ENCODE measurements at places on chromosomes 2 and 18.

DNA sequence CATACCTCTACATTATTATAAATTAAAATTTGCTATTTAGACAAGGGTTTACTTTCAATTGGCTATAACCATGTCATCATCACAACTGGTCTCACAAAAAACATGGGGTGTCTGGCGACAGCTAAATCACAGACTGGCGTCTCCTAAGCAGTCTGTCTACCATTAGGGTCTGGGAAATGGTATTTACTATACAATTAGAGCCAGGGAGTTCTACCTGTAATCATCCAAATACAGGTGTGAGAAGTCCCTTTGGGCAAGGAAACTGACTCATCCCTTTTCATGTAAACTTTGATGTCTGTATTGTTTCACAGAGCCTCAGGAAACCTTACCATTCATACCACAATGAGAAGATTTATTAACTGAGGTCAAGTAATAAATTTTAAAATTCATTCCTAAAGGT is 126.7 kb downstream of the OLA1 start:
- DNase-seq: no peak

GRCh38 chr2:64637931-64638330 is 15.8 kb downstream of the SERTAD2 start:
- DNase-seq: no peak

- DNase-seq: no peak
Observed at GRCh38 chr18:77123320-77124231, 9.0 kb downstream of the MBP start.

GRCh38 chr2:3099145-3099859 is 278.3 kb downstream of the EIPR1 start:
- no peak for DNase-seq

GRCh38 chr2:195031411-195031810 is 625.6 kb upstream of the SLC39A10 start:
- no peak for DNase-seq

- DNase-seq: no peak
Observed at GRCh38 chr2:39266139-39266805, 22.5 kb upstream of the CDKL4 start.

DNA sequence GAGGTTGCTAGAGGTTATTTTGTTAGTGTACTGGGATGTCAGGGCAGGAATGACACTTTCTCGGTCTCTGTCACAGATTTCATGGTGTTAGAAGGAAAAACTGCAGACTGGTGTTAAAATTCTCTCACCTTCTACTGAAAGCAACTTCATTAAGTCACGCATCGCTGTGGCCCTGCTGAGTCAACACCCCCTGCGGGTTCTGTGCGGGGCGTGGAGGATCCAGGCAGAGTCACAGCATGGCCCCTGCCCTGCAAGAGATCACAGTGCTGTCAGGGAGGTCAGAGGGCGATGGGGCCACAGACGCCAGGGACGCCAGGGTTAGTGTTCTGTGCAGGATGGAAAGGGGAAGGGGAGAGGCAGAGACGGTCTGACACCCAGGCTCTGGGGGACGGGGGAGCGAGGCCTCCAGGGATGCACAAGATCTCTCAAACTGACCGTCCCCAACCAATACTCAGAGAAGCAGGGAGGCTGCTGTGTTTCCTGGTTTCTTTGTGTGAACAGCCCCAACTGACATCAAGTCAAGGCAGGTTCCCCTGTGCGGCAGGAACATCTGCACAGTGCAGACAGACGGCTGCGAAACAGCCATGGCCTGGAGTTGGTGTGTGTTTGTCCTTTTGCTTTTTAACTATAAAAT is 354.9 kb upstream of the SALL3 start:
- no peak for DNase-seq

DNA sequence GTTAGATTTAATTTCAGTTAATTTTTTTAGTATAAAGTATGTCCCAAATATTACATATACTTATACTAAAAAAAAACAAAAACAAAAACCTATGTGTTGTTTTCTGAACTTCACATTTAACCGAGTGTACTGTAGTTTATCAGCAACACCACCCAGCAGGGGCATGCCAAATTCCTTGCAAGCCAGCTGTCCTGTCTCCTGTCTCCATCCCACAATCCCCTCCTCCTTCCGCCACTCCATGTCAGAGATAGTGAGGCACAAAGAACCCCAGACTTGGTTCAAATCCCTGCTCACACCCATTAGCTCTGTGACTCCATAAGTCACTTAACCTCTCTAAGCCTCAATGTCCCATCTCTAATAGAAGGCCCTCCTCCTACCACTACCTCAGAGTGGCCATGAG is 9.4 kb downstream of the CHST10 start:
- DNase-seq: no peak

GRCh38 chr18:13225261-13225660 is 6.7 kb downstream of the LDLRAD4 start:
- DNase-seq: no peak

DNA sequence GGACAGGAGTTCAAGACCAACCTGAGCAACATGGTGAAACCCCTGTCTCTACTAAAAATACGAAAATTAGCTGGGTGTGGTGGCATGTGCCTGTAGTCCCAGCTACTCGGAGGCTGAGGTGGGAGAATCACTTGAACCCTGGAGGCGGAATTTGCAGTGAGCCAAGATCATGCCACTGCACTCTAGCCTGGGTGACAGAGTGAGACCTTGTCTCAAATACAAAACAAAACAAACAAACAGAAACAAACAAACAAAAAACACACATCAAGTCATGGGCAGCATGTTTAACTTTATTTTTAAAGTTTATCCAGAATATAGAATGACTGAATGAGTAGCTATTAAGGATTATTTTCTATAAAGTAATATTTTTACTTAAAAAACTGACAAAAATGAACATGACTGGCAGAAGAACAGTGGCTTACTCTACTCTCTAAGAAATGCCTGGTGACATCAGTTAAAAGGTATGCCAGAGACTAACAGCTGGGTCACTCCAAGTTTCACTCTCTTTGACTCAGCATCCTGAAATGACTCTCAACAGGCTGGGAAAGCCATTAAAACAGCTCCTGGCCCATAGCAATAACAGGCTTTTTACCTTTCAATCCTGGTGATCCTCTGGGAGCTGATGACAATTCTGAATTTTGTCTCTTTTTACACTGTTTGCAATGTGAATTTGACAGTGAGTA is 281.6 kb upstream of the STON1 start:
- DNase-seq: peak; percentile 60

- DNase-seq: no peak
Observed at GRCh38 chr2:31440764-31441163, 26.2 kb upstream of the XDH start.

DNA sequence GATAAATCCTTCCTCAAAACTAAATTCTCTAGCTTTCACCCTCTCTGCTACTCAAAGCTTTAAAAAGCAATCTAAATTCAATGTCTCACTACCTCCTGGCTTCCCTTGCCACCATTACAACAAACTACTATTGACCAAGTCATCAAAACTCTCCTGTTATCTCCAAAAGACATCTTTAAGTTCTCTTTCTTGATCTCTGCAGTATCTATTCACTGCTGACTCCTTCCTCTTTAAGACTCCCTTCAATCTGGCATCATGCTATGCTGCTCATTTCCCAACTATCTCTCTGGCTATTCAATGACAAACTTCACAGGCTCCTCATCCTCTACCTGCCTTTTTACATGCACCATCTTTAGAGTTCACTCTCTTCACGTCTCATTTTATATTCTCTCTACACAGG is 5.9 kb downstream of the PPP3R1 start:
- no peak for DNase-seq

DNA sequence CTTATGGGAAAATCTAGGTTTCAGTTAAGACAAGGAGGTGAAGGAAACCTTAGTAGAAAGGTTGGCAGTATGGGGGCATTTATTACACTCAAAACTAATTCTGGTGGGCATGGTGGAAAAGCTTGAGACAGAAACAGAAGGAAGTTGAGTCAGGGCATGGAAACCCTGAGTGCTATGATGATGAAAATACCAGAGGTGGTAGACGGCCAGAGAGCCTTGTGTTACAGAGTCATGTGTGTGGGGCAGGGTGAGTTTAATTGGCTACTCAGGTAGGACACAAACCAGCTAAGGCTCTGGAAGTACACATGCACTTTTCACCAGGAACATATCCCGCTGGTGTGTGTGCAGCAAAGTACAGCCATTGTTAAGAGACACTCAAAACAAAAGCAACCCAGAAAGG is 20.7 kb upstream of the FAM136A start:
- no peak for DNase-seq

DNA sequence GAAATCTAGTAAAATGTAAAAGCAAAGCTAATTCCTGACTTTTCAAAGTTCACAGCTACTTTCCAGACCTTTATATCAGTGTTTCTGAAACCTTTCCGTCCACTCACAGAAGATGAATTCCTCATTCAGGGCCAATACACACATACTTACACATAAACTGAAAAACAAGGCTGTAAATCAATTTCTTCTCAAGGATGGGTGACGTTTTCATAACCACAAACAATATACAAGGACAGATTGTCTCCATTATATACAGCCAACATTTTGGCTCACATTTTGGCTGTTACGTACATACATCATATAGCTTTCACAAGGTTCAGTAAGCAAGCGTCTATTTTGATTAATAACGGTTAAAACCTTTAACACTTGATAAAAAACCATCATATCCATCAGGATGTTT is 1.4 kb downstream of the RPRD1A start:
- no peak for DNase-seq

GRCh38 chr2:157735532-157735931 is 106.9 kb upstream of the ACVR1C start:
- DNase-seq: no peak

DNA sequence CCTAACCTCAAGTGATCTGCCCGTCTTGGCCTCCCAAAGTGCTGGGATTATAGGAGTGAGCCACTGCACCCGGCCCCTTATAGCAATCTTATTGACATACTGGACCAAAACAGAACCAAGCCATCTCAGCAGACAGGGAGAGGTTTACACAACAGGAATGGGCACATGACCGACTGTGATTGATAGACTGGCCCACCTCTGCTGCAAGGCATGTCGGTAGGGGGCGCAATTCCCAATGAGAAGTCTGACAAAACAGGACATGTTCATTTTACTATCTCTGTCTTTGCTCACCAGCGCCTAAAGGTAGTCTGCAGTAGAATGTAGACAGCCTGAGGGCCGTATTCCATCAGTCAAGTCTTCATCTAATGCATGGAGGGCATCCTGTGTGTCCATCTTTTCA is 2.0 kb downstream of the LYPD6B start:
- DNase-seq: peak; percentile 9

GRCh38 chr2:191321861-191322662 is 76.9 kb downstream of the MYO1B start:
- DNase-seq: no peak

- no peak for DNase-seq
Observed at GRCh38 chr2:148218326-148219075, 197.6 kb downstream of the MBD5 start.

GRCh38 chr2:173708806-173709205 is 256.4 kb downstream of the SP3 start:
- DNase-seq: no peak

DNA sequence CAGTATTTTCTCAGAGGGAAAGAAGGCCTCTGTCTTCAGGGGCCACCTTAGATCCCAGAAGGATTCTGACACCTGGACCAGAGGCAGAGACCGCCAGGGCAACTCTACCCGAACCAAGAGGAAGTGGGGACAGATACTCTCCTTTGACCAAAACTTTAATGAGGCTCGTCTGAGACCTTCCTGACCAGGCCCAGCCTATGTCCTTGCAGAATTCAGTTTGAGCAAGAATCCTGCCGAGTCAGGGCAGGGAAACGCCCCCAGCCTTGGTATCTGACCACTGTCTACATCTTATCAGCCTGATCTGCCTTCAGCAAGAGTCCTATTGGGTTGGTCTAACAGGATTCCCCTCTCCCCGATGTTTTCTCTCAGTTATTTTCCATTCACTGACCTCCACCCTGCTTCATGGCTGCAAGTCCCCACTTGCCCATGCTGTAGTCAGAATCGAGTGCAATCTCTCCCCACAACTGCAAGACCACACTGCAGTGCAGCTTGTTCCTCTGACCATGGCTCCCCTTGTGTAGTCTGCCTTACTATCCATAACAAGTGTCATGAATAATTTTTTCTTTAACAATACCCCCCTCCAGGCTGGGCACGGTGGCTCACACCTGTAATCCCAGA is 95.0 kb downstream of the MSH2 start:
- no peak for DNase-seq

DNA sequence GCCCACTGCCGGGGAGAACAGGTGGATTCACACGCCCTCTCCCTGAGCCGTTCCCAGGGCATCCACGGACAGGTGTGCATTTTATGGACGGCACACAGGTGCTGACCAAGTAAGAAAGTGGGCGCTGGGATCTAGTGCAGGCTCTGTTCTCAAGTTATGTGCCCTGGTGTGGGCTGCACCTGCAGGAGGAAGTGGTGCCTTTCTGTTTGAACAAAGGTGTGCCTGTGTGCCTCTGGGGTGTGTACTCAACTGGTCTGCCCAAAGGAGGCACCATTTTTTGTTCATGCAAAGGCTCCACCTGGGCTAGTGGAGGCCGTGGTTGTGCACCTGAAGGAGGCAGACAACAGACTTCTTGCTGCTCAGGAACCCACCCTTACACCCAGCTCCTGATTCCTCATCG is 88.2 kb upstream of the HK2 start:
- DNase-seq: no peak

- no peak for DNase-seq
Observed at GRCh38 chr18:71597219-71597618, 946.9 kb downstream of the CBLN2 start.

Data from fibroblast of the conjunctiva (primary cell).